Fibroblast of upper back skin (primary cell): ENCODE measurements at places on chromosomes 6 and 20.
A peak's percentile ranks its signal among the peaks of the same experiment; 100 is the strongest.

- no peak for DNase-seq
Observed at GRCh38 chr6:170179616-170180324, 111.1 kb downstream of the DLL1 start.

DNA sequence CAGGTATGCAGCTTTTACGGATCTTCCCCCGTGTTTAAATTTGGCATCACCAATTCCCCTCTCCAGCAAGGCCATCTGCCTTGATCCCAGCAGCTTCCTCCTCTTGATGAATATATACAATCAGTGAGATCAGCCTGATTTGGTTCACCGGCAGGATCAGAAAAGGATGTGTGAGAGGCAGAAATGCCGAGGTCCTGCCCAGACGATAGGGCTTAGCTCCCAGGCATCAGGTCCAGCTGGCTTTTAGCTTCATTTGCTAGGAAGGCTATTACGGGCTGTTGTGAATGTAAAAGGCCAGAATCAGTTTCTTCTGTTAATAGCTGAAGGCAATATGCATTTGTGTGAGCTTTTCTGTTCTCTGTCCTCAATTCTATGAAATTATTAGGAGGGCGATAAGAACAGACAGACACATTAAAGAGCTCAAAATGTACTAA, 372.8 kb downstream of the BTBD9 start:
- DNase-seq, result peak; percentile 22

GRCh38 chr6:79430913-79431536, 106.2 kb downstream of the LCA5 start:
- DNase-seq, result no peak

DNA sequence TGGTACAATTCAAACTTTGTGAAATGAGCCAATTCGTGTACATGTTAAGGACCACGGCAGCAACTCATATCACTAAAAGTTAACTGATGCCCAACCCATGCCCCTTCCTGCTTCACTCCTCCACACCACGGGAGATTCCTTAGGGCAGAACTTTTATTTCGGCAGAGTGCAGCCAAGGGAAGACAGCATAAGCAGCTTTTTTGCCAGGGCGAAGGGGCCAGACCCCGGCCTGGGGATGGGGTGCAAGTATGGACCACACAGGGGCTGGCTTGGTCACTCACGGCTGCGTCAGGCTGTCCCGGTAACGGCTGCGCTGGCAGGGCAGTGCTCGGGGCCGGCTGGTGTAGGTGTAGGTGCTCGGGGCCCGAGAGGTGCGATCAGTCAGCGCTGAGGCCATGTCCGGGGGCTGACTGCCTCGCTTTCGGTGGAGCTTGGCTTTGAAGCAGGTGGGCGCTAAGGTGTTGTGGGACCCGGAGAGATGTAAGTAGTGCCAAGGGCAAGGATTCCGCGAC, 792 bp downstream of the RSPH3 start:
- no peak for DNase-seq

DNA sequence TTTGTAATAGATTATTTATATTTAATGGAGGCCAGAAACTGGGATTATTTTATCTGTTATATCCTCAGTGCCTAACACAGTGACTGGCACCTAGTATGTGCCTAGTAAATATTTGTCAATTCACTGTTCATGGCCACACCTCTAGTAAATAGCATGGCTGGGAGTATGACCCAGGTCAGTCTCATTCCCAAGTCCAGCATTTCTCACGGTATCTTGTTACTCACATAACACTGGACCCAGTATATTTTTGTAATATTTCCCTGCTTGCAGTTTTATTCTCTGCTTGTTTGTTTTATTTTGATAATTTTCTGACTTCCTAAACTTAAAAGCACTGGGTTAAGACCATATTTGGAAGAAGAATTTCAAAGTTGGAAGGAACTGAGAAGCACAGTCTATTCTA, 47.7 kb downstream of the CTNNBL1 start:
- DNase-seq, result no peak

GRCh38 chr20:57350081-57350710, 859 bp upstream of the RAE1 start:
- DNase-seq, result no peak

DNA sequence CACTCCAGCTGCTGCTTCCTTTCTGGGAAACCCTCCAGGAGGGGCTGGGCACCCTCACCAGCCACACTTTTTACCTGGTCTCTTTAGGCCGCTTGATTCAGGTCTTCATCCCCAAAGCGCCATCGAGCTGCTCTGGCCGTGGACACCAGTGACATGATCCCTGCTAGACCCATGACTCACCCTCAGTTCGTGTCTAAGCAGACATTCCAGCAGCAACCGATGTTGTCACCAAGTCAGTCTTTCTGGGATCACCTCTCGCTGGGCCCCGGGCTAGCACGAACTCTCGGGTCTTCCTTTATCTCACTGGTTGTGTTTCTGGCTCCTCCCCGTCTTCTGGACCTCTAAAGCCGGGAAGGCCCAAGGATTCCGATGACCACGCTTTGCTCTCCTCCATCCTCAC, 43.0 kb upstream of the GPR31 start:
- no peak for DNase-seq
